ENCODE measurements at places on chromosomes 12 and 14. TPM values are rescaled to one million over a fixed set of nuclear protein-coding genes. Genes with fewer than 3 reads are reported as not detected.
A peak's percentile ranks its signal among the peaks of the same experiment; 100 is the strongest.

The GLS2 gene
- total RNA-seq = 6.9 TPM

The LHX5 gene
- not detected for total RNA-seq

The EGLN3 gene
- 6.8 TPM for total RNA-seq

The MAP1LC3B2 gene
- total RNA-seq = 0.73 TPM

The HAL gene
- not detected for total RNA-seq

The CNTN1 gene
- not detected for total RNA-seq

The GNB3 gene
- not detected for total RNA-seq

DNA sequence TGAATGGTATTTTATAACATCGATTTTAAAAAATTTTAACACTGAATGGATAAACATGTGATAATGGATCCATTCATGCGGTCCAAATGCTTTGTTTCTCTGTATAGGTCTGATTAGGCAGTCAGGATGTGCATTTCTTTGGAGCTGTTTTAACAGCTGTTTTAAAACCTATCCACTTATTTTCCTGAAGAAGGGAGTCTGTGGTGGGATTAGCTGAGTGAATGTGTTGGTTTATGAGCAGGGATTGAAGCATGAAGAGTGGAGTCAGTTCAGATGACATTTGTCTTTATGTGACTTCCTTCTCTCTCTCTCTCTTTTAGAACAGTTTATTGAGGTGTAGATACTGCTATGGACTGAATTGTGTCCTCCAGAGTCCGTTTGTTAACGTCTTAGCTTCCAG is 37.7 kb downstream of the GLT8D2 start:
- no peak for DNase-seq

- DNase-seq = no peak
Observed at GRCh38 chr12:120142231-120142877, 25.8 kb upstream of the RAB35 start.

- no peak for DNase-seq
Observed at GRCh38 chr12:116376354-116377193, 99.1 kb upstream of the MED13L start.

GRCh38 chr14:98608071-98609060 is 663.6 kb downstream of the BCL11B start:
- no peak for DNase-seq

GRCh38 chr14:95387826-95388445 is 68.2 kb upstream of the CLMN start:
- no peak for DNase-seq

- no peak for DNase-seq
Observed at GRCh38 chr14:97137705-97138104, 340.5 kb downstream of the VRK1 start.

DNA sequence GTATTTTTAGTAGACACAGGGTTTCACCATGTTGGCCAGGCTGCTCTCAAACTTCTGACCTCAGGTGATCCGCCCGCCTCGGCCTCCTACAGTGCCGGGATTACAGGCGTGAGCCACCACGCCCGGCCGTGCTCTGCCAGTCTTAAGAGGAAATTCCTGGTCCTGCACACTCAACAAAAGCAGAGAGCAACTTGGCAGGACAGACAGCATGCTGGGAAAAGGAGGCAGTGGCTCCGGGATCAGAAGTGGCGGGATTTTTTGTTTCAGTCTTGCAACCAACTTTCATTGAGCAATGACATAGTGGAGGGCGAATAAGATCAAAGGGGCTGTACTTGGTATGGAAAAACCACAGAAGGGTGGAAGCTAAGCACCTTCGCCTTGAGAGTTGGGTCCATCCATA is 2.1 kb downstream of the CKAP4 start:
- DNase-seq = peak; percentile 22

- DNase-seq = no peak
Observed at GRCh38 chr12:104583301-104583700, 126.6 kb downstream of the CHST11 start.

GRCh38 chr12:117360551-117361346 is 677 bp downstream of the NOS1 start:
- DNase-seq = no peak

- DNase-seq = no peak
Observed at GRCh38 chr12:104232609-104233280, 17.2 kb downstream of the TXNRD1 start.

GRCh38 chr12:99521664-99522063 is 125.9 kb upstream of the GARIN6 start:
- no peak for DNase-seq

DNA sequence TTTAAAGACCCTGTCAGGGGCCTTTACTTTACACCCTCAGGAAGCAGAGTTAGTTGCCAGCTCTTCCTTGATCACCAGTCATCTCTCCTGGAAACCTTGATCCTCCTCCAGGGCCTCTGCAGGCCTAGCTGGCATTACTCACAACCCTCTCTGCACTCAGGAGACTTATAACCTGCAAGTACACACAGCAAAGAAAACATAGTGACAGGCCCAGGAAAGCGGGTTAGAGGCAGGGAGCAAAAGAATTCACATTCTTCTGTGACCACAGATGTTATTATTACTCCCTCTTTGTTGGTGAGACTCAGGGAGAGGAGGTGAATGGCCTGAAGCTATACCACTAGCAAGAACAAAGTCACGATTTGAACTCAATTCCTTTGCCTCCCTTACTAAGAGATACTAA is 87.4 kb downstream of the OR11H12 start:
- DNase-seq = no peak

GRCh38 chr14:97066068-97066899 is 269.1 kb downstream of the VRK1 start:
- DNase-seq = no peak

- DNase-seq = no peak
Observed at GRCh38 chr12:81284137-81284536, 206.3 kb downstream of the ACSS3 start.

DNA sequence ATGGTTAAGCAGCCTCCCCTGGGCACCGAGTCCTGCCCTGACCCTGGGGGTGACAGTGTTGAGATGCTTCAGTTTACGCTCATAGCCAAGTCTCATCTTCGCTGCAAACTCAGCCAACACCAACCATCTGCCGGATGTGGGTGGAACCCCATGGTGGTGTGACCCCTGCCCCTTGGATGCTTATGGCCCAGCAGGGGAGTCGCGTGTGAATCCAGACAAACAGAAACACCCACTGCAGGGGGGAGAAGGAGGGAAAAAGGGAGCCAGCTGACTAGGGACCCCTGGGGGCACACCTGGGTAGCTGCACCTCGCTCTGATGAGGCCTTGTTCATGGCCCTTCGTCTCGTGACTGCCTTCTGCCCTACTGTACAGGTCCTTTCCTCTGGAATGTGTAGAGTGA is 23.8 kb downstream of the AACS start:
- no peak for DNase-seq

Measured in HT-29 (cell line).